ENCODE measurements at places on chromosomes 3 and 15.

DNA sequence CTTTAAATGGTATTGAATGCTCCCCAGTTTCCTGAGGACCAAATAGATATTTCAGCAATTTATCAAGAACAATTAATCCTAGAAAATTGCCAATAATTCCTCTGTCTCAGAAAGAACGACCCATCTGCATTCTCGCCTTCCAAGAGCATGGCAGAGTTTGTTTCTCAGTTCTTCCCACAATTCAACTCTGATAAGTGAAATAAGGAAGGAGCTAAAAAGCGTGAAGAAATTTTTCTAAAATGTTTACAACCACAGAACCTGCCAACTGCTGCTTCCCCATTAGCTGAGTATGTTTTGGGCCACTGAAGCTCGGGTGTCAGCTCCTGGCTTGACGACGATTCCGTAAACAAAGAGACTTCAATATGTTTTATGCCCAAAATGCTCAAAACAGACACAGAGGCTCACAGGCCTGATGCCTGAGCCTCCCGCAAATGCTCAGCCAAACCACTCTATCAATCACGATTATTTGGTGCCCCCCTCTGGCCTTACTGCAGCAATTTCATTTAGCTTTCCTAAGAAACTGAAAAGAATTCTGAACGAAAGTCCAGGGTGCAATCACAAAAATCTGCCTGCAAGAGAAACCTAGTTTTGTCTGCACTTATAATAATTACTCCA is 259.2 kb upstream of the CCDC54 start:
- DNase-seq = no peak

GRCh38 chr3:124295362-124295761 is 303.4 kb upstream of the ROPN1 start:
- no peak for DNase-seq

DNA sequence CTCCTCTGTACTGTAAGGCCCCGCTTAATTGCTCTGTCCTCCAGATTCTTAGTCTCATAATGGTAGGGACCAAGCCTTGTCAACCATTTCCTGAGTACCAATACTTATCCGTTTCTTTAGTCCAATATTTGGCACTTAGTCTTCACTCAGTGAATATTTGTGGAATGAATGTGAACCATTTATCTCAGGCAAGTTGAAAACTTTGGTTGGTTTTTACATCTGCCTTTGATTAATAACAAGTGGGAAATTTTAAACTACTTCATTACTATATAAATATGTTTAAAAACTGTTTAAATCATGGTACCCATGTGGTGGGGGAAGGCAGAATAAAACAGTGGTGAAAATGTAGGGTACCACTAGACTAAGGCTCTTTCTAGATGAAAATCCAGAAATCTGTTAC is 15.2 kb downstream of the CA12 start:
- no peak for DNase-seq

DNA sequence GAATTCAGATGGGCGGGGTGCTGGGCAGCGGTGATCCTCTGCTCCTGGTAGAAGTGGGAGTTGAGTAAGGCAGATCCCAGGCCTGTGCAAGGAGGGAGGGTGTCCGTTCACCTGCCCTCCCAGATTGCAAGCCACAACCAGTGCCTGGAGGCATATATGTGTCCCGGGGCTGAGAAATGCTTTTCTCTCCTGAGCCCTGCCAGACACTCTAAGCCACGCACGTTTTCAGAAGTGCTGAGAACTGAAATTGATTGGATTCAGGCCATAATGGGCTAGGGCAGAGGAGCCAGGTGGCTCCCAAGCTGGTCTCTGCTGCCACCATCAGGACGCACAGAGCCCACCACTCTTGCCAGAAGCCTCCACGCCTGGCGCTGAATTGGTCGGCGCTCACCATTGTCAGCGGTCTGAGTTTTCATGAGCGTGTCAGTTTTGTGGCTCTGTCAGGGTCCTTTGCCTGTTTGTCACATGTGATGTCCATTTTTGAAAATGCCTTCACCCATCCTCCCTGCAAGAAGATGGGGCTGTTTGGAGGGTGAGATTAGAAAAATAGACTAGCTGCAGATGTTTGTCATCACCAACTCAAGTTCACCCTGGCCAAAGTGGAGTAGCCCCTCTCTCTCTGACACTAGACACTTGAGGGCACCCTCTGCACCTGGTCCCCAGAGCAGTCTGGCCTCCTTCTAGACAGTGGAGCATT is 15.4 kb upstream of the BFSP2 start:
- DNase-seq = no peak

GRCh38 chr3:53817809-53818208 is 28.4 kb downstream of the CHDH start:
- no peak for DNase-seq

- DNase-seq = no peak
Observed at GRCh38 chr3:58537412-58538301, 667 bp upstream of the ACOX2 start.

GRCh38 chr3:22373827-22374226 is 622.8 kb upstream of the ZNF385D start:
- no peak for DNase-seq

GRCh38 chr3:108381529-108382140 is 85.3 kb downstream of the HHLA2 start:
- no peak for DNase-seq

DNA sequence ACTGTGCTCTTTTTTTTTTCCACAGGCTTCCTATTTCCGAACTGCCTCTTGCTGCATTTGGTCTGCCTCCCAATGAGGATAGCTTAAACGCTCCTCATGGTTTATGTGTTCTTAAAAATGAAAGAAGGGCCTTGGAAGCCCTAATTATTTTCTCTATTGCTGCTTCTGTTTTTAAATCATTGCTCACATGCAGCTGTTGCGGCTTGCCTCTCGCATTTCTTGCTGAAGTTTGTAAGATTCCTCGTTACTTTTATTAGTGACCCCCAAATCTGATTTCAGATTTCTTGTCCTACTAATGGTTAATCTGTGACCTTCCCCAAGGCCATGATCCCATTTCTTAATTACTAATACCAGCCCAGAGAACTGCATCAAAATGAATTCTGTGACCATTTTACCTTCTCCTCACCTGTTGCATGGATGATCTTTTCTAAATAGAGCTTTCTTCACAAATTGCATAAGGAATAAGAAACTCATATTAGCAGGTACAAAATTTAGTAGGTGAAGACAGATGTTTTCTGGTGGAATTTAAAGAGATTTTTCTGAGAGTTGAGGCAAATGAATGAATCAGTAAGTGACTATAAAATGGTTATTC is 1.8 kb downstream of the UBE2E1 start:
- no peak for DNase-seq

GRCh38 chr3:173553635-173554280 is 156.2 kb downstream of the NLGN1 start:
- DNase-seq = no peak

DNA sequence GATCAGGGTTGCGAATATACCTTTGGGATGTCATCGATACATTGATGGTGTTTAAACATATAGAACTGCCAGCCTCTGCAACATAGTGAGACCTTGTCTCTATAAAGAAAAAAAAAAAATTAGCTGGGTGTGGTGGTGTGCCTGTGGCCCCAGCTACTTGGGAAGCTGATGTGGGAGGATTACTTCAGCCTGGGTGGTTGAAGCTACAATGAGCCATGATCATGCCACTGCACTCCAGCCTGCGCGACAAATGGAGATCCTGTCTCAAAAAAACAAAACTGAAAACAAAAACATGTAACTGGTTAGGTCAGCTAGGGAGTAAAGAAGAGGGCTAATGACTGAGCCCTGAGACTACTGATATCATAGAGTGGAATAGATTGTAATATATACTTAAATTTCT is 30.7 kb upstream of the MGA start:
- no peak for DNase-seq

DNA sequence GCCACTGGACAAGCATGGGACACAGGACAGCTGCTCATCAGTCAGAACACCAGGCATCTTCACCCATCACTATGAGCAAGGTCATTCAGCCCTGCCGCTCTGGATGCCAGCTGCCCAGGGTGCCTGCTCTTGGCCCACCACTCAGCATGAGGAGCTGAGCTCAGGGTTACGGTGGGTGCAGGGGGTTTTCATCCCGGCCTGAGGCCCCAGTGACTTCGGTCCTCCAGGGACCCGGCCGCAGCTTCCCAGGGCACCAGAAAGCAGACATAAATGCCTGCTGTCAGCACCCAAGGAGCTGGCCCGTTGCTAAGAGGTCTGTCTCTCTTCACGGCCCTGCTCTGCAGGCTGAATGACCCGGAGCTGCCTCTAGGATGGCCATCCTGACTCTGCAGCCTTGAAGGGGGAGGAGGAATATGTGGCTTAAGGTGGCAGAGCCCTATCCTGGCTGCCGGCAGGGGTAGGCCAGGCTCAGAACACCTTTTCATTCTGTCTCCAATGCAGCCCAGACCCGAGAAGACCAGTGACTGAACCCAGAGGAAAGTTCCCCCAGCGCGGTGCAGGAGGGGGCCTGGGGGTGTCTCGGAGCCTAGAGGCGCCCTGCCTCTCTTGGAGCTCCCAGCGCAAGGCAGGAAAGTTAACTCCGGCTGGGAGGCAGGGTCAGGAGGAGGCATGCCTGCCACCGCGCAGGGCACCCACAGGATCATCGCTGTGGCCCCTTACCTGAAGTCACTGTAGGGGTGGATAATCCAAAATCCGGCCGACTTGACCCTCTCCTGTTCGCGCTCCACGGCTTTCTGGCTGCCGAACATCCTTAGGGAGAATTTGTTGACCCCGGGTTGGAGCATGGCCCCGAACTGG is 1.8 kb downstream of the HCN4 start:
- no peak for DNase-seq

DNA sequence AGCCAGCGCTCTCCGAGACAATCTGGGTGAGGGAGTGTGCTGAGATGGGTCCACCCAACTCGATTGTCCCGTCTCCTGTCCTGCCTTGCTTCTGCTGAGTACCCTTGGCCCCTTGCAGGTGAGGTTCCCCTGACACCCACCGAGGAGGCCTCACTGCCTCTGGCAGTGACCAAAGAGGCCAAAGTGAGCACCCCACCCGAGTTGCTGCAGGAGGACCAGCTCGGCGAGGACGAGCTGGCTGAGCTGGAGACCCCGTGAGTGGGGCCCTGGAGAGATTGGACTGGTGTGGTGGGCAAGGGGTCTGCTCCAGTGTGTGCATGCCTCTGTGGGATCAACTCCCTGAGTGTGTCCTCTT is 23.6 kb downstream of the NBEAL2 start:
- no peak for DNase-seq

GRCh38 chr15:71654720-71655174 is 155.6 kb upstream of the NR2E3 start:
- DNase-seq = no peak

All from activated CD4-positive, CD25-positive, alpha-beta regulatory T cell treated with anti-CD3 and anti-CD28 coated beads, Interleukin-2, amount 50 U/mL, for 16 hours (primary cell).